ENCODE measurements at places on chromosomes 3 and 15.

DNA sequence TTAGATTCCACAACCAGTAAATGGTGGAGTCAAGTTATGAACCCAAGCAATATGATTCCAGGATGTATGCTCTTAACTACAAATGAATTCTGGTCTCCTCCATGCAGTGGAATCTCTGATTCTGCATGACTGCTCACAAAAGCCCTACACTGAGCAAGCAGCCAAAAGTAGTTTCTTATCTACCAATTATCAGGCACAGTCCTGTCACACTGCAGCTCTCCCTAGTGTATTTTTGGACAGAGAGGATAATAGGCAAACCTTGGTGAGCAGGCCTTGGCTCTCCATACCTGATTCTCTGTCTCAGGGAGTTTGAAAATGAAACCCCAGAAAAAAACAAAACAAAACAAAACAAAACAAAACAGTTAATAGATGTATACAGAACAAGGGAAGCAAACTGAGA lies 3.5 kb upstream of the SSR3 start:
- no peak for DNase-seq

- no peak for DNase-seq
Measured at GRCh38 chr3:25782636-25782937, 656 bp downstream of the NGLY1 start.

DNA sequence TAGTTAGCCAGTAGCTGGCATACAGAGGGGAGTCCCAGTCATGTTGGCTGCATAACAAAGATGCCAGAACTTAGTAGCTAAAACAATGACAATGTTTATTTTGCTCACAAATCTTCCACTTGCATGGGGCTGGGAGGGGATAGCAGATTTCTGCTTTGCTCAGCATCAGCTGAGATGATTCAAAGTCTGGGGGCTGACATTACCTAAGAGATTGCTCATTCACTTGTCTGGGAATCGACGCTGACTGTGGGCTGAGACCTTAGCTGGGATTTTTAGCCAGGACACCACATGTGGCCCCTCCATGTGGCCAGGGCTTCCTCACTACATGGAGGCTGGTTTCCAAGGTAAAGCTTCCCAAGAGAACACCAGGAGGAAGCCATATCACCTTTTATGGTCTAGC lies 12.7 kb upstream of the CFAP100 start:
- no peak for DNase-seq

DNA sequence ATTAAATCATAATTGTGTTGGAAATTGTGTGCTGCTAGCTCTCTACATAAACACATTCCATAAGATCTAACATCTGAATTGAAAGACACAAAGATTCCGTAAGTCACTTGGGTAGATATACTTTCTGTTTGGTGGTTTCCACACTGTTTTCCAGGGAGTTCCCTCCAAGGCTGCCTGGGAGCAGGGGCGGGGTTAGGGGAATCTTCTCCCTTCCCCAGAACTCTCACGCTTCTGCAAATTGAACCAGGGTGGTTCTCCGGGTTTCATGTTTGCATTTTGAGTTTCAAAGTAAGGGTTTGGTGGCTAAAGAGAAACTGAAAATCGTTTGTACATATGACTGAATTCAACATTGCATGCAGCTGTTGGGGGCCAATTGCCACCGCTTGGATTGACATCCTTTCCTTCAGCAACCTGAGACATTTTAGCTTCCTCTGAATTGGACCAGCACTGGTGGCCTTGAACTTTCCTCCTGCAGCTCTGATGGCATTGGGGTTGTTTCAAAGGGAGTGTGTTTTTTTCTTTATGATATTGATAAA lies 192.7 kb upstream of the FEZF2 start:
- DNase-seq, result no peak

DNA sequence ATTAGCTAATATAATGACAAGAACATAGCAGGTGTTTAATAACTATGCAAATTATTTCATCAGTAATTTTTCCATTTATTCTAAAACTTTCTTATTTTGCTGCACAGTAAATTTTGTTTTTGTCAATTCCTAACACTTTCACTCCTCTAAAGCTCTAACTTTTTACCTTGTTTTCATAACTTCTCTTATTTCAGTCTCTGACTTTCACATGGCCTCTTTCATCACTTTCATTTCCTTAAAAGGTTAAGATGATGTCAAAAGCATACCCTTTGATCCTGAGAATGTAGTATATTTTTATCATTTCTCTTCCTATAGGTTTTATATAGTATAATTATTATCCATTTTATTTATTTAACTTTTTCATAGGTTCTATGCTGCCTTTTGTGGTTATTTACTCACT lies 1325.8 kb upstream of the ALCAM start:
- no peak for DNase-seq

- DNase-seq, result no peak
Measured at GRCh38 chr3:159866201-159866746, 122.4 kb upstream of the IL12A start.

GRCh38 chr15:36511594-36511993 lies 67.8 kb upstream of the CDIN1 start:
- DNase-seq, result no peak

DNA sequence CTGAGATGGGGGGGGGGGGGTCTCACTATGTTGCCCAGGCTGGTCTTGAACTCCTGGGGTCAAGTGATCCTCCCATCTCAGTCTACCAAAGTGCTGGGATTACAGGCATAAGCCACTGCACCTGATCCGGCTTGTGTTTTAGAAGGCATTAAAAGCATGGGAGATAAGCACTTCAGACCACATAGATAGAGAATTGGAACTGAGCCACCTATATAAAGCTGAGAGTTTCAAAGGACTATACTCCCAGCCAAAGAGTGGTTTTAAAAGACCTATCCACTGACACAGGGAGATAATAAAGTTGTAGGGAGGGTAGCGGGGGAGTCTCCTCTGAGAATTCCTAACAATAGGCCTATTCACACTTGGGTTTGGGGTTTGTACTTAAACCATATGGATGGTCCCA lies 34.8 kb downstream of the DENND4A start:
- DNase-seq, result no peak

GRCh38 chr3:12663401-12663935 lies 449 bp downstream of the RAF1 start:
- no peak for DNase-seq

DNA sequence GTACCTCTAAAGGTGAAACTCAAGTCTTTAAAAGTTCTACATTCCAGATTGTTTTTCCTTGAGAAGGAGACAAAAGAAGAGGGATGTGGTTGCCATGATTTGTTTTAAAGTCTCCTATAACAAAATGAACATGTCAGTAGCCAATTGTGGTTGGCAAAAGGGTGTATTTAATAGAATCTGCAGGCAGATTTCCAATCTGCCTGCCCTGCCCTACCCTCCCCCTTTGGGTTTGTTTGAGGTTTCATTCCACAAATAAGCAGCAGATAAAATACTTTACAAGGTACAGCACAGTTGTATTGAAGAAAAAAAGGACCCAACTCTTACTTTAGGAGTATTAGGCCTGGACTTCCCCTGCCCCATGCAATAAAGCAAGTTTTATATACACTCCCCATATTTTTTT lies 59.5 kb downstream of the MLH1 start:
- DNase-seq, result no peak

GRCh38 chr15:43266834-43267233 lies at the start of gene TGM5:
TGM5 (minus strand) TSS chr15:43266928; CDS start chr15:43266849, 79 bp downstream.
- no peak for DNase-seq

DNA sequence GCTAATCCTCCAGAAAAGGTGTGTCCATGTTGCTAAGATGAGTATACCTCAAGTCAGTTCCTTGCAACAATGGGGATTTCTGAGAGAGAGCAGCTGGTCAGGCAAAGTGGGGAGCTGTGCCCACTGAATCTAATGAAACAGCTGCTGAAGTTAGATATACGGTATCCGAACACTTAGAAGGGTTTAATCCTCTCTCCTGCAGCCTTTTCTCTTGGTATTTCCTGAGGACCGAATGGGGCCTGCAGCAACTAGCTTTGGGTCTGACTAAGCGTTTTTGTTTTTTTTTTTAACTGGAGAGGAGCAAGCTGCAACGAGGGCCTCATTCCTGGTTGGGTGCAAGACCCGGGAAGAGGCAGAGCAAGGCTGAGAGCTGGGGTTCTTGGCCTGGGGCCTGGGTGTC lies 37.6 kb upstream of the BNC1 start:
- DNase-seq, result no peak

GRCh38 chr3:158766364-158766763 lies 34.1 kb upstream of the RARRES1 start:
- DNase-seq, result no peak

- no peak for DNase-seq
Measured at GRCh38 chr3:138011722-138012121, 1.8 kb downstream of the CLDN18 start.

DNA sequence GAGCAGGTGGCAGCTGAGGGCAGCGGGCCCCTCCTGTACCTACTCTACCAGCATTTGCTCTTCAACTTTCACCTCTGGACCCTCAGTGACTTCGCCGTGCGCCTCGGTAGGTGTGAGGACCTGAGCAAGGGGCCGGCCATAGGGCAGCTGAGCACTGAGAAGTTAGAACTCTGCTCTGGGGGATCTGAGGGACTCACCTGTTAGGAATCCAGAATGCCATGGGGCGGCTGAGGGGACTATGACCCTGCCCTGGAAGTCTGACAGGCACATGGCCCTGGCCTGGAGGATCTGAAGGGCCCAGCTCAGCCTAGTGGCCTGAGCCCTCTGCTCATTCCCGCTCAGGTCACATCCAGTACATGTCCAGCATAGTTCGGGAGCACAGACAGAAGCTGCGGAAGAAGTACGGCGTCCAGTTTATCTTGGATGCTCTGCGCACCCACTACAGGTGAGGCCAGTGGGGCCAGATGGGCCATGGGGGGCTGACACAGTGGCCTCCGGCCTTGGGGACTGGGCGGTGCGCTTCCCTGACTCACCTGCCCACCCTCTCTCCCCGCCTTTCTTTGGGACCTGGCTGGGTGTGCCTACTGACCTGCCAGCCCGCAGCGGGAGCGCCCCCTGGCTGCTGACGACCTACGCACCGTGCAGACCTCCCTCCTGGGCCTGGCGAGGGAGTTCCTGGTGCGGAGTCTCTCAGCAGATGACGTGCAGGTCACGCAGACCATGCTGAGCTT lies 18.8 kb downstream of the NBEAL2 start:
- DNase-seq, result no peak

DNA sequence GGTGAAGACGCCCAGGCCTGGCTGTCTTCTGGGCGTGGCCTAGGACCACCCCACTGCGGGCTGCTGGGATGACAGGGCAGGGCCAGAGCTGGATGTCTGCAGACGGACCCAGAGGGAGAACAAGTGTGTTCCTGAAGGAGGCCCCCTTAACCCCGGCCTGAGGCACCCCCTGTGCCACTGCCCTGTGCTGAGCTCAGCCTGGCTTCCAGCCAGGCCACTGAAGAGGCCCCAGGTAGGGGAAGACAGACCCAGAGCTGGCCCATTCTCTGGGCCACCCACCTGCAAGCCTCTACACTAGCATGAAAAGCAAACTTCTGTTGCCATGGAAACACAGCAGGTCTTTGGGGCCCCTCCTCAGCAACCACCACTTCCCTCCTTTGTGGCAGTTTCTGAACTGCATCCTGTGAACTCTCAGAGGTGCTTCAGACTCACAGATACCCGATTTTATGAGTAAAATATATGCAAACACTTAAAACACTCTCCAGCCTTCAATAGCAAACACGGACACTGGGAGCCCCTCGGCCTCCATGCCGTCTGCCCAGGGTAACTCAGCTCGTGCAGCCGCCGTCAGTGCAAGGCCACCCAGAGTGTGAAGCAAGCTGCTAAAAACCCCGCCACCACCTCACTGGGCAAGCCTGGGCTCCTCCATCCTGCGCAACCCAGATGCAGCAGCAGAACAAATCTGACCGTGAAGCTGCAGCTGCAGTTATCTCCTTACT lies 42.5 kb downstream of the CMTM6 start:
- no peak for DNase-seq

DNA sequence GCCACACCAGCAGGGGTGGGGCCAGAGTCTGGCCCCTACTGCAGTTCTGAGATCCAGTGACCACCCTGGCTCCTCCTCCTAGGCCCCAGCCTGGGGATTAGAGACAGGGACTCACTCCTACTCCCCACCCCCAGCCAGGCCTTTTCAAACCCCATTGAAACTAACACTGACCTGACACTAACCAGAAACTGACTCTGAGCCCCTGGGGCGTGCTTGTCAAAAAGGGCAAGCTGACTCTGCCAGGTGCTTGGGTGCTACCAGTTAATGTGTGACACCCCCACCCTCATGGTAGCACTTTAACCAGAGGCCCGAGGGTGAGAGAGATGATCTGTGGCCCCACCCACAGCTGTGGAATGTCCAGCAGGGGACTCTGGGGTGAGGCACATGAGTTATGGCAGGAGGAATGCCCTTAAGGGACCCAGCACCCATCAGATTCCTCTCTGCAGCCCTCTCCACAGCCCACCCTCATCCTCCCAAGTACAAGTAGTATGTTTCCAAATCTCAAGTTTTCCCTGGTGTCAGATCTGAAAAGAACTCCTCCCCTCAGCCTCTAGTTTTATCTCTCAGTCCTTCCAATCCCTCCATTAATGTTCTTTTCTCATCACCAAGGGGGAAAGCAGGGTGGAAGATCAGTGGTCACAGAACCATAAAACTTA lies 1.4 kb downstream of the PTH1R start:
- no peak for DNase-seq

- no peak for DNase-seq
Measured at GRCh38 chr3:57948781-57949242, 59.4 kb upstream of the FLNB start.

GRCh38 chr15:35746121-35746520 lies 200.2 kb upstream of the DPH6 start:
- no peak for DNase-seq

- DNase-seq, result no peak
Measured at GRCh38 chr3:10290481-10291176, 2.1 kb downstream of the GHRL start.

DNA sequence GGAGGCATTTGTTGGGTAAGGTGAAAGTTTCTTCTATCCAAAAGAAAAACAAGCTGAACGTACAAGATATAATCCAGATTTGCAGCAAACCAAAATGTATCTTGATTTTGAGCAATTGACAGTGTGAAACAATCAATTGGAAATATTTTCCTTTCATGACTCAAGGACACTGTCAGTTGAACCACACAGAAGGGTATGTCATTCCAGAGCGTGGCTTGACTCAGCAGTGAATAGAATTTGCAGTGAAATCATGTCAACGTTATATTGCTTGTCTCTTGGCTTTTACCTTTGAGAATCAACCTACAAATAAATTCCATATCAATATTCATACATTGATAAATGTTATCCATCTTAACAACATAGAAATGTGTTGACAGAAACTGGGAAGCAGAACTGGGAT lies 78.2 kb downstream of the TM2D3 start:
- no peak for DNase-seq

- no peak for DNase-seq
Measured at GRCh38 chr3:1091286-1091685, 1.5 kb upstream of the CNTN6 start.

- DNase-seq, result no peak
Measured at GRCh38 chr3:109743981-109744380, 406.6 kb upstream of the DPPA4 start.

- DNase-seq, result no peak
Measured at GRCh38 chr3:160671231-160671630, 5.7 kb upstream of the ARL14 start.
